NCI-H1417 treated with DMSO at 0.1 percent for 48 hours (cell line): ENCODE measurements at places on chromosomes 5 and 9.

GRCh38 chr5:139649082-139649991, 1.2 kb downstream of the CXXC5 start:
- DNase-seq: no peak

DNA sequence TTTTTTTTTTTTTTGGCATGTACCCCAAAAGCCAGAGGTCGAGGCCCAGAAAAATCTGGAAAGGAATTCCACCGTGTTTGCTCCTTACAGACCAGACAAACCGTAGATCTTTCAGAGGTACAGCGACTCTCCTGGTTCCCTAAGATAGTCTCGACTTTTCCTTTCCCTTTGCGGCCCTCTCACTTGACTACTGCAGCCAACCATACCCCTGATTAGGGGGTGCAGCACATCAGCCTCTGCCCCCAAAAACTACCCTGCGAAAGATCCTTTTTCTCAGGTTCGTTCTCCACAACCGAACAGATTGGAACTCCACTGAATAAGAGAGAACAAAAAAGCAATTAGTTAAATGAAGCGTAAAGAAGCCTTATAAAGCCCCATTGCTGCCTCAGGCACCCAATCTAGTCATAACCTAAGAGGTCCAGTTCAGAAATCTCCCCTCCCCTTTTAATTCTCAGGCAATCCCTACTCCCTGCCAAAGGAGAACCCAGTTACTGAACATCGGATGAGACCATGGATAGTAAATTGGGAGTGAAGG, 379 bp upstream of the TICAM2 start:
- DNase-seq: no peak

- DNase-seq: no peak
Observed at GRCh38 chr9:125594223-125594610, 112.8 kb downstream of the MAPKAP1 start.

GRCh38 chr9:111807197-111807596, 12.5 kb upstream of the SHOC1 start:
- no peak for DNase-seq

GRCh38 chr5:31617867-31618266, 21.1 kb upstream of the PDZD2 start:
- no peak for DNase-seq

DNA sequence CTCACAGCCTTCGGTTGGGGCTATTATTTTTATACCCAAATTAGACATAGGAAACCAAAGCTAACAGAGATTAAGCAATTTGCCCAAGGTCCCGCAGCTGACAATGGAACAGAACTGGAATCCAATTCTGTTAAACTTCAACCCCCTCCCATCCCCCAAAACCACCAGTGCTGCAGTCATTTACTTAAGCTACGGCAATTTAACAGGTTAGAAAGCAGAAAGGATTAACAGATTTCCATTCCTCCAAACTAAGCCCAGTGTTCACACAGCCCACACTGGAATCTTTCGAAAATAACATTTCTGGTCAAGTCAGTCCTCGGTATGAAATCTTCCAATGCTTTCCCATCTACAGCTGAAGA, 1023.1 kb upstream of the DMAC1 start:
- no peak for DNase-seq

GRCh38 chr9:96892131-96892530, 36.5 kb upstream of the NUTM2G start:
- no peak for DNase-seq
